Tongue (tissue), 3 donors: ENCODE measurements at places on chromosomes 2 and 18.

GRCh38 chr2:205273627-205274026 lies 408.7 kb upstream of the NRP2 start:
- DNase-seq, result no peak

DNA sequence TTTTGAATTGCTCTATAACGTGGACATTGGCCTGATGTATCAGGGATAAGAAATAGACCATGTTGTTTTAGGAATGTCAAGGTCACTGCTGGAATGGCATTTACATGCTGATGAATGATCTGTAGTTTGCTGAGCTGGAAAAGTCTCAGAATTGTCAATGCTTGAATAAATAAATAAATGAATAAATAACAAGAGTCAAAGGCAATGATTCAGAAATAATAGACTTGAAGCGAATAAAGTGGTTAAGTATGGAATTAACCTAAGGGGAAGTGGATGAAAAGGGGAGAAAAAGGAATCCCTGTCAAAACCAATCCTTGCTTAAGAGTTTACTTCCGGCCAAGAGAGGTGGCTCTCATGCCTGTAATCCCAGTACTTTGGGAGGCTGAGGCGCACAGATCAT lies 1620.0 kb downstream of the SUCLG1 start:
- no peak for DNase-seq

- DNase-seq, result no peak
Measured at GRCh38 chr2:3387011-3387410, 7.5 kb downstream of the TRAPPC12 start.

DNA sequence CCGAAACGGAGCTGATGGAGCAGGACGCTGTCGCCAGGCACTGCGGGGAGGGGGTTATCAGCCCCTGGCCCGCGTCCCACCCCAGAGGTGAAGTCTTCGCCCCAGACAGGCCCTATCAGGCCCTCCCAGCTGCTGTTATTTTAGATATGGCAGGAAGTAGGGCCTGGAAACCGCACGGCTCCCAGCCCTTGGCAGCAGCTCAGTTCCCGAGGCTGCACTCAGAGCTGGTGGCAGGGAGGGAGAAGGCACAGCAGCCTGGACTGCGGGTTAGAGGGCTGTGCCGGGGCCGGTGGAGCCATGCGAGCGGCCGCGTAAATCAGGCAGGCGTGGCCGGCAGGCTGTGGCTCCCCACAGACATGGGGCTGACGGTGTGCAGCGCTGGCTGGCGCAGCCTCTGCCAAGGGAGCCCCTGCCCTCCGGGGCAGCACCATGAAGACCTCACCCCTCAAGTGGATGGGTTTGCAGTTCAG lies 111.4 kb downstream of the NFATC1 start:
- peak; percentile 72 for DNase-seq

GRCh38 chr2:201906777-201907562 lies 100.6 kb downstream of the CDK15 start:
- DNase-seq, result no peak

DNA sequence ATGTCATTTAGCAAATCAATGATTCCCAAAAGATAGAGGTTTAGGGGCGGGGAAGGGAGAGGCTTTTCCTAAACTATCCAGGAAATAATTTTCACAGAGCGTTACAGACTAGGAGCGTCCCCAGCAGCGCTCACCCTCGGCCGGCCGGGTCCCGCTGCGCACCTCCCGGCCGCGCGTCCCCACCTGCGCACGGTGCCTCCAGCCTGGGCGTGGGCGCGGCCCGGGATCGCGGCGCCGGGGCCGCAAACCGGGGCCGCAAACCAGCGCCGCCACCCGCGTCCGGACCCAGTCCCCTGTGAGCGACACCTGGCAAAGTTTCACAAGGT lies 684 bp upstream of the ZCCHC2 start:
- DNase-seq, result no peak

GRCh38 chr2:239495791-239496233 lies 95.0 kb upstream of the HDAC4 start:
- peak; percentile 41 for DNase-seq

DNA sequence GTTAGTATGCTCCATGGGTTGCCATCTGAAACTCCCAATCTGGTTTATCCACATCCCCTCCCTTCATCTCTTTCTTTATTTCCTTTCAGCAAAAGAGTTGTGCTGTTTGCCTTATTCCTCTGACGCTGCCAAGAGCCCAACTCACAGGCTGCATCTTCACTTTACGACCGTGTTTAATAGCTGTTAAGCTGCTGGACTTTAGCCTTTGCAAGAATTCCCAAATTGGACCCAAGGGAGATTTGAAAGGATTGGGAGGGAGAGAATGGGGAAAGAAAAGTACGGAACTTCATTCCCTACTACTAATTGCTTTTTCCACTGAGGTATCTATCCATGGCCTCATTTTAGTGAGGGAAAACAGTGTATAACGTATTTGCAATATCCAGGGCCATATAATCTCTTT lies 263.4 kb upstream of the MEIS1 start:
- DNase-seq, result peak; percentile 24

GRCh38 chr2:235661952-235662351 lies 168.1 kb downstream of the AGAP1 start:
- DNase-seq, result no peak

- no peak for DNase-seq
Measured at GRCh38 chr18:44187090-44187489, 493.6 kb upstream of the SETBP1 start.

DNA sequence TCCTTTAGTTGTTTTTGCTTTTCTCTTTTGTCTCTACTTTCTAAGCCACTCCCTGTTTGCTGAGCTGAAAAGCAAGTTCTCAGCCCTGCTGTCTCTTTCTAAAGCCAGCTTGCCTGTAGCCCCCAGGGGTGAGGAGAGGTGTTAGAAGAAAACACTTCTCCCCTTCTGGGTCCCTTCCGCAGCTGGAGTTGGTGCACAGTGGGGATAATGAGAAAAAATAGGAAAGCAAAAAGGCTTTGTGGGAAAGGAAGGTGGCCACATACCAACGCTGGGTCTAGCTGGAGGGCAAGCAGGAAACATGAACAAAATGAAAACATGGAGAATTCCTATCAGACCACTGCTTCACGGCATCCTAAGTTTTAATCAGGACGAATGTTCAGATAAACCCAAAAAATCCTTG lies 15.5 kb upstream of the SLC20A1 start:
- DNase-seq, result no peak

DNA sequence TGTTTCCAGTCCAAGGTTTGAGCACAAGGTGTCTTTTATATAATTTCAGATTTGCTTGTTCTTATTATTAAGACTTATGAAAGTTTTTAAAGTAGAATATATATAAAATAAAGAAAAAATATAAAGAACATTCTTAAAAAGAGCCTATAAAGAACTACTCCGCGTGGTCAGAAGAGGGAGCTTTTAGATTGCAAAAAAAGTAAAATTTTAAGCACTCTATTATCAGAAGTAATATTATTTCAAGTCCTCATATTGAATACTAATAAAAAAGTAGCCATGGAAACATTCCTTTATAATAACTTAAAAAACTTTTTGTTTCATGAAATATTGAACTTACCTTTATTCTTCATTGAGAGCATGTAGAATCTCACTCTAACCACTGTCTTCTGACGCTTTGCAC lies 51.4 kb downstream of the LINC00305 start:
- DNase-seq, result peak; percentile 22

GRCh38 chr2:881204-881918 lies 69.3 kb upstream of the SNTG2 start:
- no peak for DNase-seq
